ENCODE measurements at places on chromosomes 11 and 22. TPM values are rescaled to one million over a fixed set of nuclear protein-coding genes. Genes with fewer than 3 reads are reported as not detected.

DNA sequence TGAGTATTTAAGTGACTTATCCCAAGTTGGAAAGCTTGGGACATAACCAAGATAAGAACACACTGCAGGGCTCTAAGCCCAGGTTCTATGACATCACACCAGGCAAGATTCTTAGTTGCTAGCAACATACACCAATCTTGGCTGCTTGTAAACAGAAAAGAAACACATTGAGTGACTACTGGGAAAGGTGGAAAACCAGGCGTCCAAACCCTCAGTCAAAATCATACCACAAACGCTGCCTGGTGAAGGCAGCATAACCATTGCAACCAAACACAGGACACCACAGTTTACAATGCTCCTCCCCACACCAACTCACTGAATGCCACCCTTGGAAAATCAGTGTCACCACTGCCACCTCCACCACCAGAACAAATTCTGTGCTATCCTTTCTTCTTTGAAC is 379.9 kb downstream of the TTC28 start:
- H3K4me1 ChIP-seq, result peaks cover 12% of the 10 kb centered on the region
- no peak overlapping the region for H3K4me3 ChIP-seq
- no peak for DNase-seq
- no peak overlapping the region for H3K27ac ChIP-seq
- H3K36me3 ChIP-seq, result no peaks in the 10 kb centered on the region

The OR2D2 gene
- total RNA-seq, result 0.29 TPM

The HBE1 gene
- not detected for total RNA-seq

DNA sequence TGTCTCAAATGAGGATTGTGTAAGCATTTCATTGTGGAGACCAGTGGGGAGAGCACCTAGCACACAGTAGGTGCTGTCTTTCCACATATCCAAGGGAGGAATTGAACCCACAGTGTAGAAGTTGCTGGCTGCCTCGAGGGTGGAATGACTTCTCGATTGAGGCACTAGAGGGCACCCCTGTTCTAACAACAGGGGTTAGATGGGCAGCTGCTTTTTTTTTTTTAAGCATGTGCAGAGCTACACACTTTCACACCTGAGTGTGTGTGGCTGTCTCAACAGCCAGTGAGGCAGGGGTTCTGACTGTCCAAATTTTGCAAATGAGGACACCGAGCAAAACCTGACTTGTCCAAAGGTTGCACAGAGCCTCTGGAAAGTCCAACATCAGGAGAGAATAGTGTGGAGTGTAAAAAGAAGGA is 118.2 kb upstream of the CRYBB3 start:
- peak; percentile 61 for DNase-seq
- H3K4me1 ChIP-seq, result peaks cover 82% of the 10 kb centered on the region
- H3K4me3 ChIP-seq, result no peak overlapping the region

DNA sequence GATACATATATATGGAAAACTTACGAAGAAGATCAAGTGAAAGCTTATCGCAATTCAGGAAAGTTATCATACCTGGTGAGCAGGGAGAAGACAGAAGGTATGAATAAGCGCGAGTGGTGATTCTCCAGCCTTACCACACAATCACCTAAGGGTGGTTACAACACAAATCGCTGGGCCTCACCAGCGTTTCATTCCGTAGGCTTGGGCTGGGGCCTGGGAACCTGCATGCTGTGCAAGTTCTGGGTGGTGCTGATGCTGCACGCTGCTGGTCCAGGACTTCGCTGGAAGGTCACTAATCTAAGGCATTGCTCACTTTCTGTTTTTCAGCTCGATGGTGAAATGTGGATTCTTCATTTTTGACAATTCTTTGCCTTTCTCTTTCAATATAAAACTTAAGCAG is 76.6 kb upstream of the SLC25A18 start:
- no peak overlapping the region for H3K27ac ChIP-seq
- no peak for DNase-seq
- H3K27me3 ChIP-seq, result no peaks in the 10 kb centered on the region
- no peak overlapping the region for H3K4me3 ChIP-seq
- H3K36me3 ChIP-seq, result no peaks in the 10 kb centered on the region

DNA sequence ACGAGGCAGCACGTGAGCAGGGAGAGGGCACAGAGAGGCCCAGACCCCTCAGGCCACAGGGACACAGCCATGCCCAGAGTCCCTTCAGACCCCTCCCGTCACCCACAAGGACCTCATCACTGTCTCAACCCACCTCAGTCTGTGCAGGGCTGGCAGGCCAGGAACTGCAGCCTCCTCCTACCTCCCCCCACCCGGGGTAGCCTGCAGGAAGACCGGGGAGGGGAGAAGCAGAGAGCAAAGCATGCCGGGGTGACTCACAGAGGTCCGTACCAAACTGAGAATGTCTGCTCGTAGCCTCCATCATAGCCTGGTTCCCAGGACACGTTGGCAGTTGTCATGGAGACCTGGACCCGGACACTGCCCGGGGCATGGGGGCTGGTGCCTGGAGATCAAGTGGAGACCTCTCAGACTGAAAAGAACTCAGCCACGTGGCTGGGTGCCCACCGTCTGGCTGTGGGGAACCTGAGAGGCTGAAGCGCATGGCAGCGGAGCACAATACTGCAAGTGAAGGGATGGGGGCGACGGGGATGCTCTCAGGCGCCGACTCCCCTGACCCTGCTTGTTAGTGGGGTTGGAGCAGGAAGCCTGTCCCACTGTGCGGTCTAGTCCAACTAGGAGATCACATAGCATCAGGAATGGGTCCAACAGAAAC is 27.2 kb downstream of the IGSF9B start:
- H3K27ac ChIP-seq, result peak overlapping the region; percentile 88
- peak; percentile 30 for DNase-seq
- peaks cover 35% of the 10 kb centered on the region for H3K4me1 ChIP-seq

- H3K4me3 ChIP-seq, result no peak overlapping the region
- no peaks in the 10 kb centered on the region for H3K4me1 ChIP-seq
- DNase-seq, result no peak
- no peaks in the 10 kb centered on the region for H3K36me3 ChIP-seq
Measured at GRCh38 chr11:13761716-13762115, 93.2 kb downstream of the FAR1 start.

The LRP4 gene
- total RNA-seq, result not detected

GRCh38 chr11:27285761-27286160 is 77.3 kb downstream of the CCDC34 start:
- no peak for DNase-seq
- no peak overlapping the region for H3K27ac ChIP-seq
- H3K36me3 ChIP-seq, result peaks cover under 1% of the 10 kb centered on the region
- H3K27me3 ChIP-seq, result peaks cover 10% of the 10 kb centered on the region
- H3K4me1 ChIP-seq, result no peaks in the 10 kb centered on the region
- H3K4me3 ChIP-seq, result no peak overlapping the region

- H3K27me3 ChIP-seq, result no peaks in the 10 kb centered on the region
- no peak for DNase-seq
- H3K4me3 ChIP-seq, result no peak overlapping the region
- no peaks in the 10 kb centered on the region for H3K36me3 ChIP-seq
Measured at GRCh38 chr11:106105986-106106385, 28.5 kb downstream of the AASDHPPT start.

GRCh38 chr11:27807596-27807995 is 107.3 kb upstream of the BDNF start:
- DNase-seq, result no peak
- no peaks in the 10 kb centered on the region for H3K4me1 ChIP-seq
- H3K4me3 ChIP-seq, result no peak overlapping the region
- no peak overlapping the region for H3K27ac ChIP-seq

DNA sequence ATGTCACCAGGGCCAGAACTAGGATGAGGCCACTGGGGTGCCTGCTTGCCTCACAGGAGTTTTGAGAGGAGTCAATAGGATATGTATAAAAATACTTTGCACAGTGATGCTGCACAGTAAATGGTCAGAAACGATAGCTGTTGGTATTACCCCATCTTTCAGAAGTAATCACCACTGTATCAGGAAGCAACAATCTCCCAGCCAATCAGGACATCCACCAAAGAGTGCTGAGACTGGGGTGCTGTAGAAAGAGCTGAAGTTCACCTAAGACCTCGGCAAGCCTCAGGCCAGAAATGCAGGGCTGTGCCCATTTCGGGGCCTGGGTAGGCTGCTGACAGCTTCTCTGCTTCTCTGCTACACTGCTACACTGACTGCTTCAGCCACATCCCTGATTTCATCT is 17.4 kb downstream of the LMO2 start:
- H3K36me3 ChIP-seq, result no peaks in the 10 kb centered on the region
- H3K27me3 ChIP-seq, result peaks cover 84% of the 10 kb centered on the region
- H3K27ac ChIP-seq, result no peak overlapping the region
- no peak for DNase-seq
- H3K4me1 ChIP-seq, result peaks cover 5% of the 10 kb centered on the region

DNA sequence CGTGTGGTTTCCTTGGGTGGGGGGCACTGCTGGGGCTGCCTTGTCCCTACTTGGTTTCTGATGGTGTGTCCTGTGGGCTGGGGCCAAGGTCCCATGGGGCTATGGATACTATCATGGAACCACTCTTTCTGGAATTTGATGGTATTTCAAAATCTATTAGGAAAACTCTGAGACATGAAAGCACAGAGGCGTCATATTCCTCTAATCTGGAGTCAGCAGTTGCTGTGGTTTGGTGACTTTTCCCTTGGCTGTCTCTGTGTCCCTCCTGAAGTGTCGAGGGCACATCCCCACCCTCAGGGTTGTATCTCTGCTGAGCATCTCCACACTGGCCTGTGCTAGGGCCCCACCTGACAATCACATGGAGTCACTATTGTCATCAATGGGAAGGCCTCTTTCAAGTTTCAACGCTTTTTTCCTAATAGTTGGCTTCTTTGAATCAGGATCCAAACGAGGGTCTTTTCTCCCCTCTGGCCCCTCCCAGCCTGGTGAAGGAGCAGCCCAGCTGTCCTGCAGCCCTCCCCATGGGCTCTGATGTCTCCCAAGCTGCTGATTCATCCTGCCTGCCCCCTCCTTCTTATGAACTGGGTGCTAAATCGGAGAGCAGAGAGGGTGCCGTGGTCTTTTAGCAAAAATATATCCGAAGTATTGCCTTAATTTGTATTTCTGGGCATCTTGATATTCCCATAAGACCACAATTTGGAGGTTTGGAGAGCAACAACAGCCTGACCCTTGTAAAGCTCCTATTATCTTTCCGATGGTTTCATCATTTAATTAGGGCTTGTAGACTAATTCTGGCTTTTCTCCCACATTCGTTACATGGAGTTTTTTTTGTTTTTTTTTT is 38.5 kb downstream of the MED15 start:
- no peaks in the 10 kb centered on the region for H3K27me3 ChIP-seq
- DNase-seq, result no peak
- H3K4me3 ChIP-seq, result no peak overlapping the region
- H3K36me3 ChIP-seq, result peaks cover 7% of the 10 kb centered on the region
- peaks cover 68% of the 10 kb centered on the region for H3K4me1 ChIP-seq

GRCh38 chr22:20646906-20647305 is 127.0 kb upstream of the SERPIND1 start:
- H3K27ac ChIP-seq, result no peak overlapping the region
- H3K27me3 ChIP-seq, result peaks cover 4% of the 10 kb centered on the region
- no peak overlapping the region for H3K4me3 ChIP-seq
- no peaks in the 10 kb centered on the region for H3K4me1 ChIP-seq

- H3K27me3 ChIP-seq, result no peaks in the 10 kb centered on the region
- no peak overlapping the region for H3K4me3 ChIP-seq
- H3K27ac ChIP-seq, result no peak overlapping the region
Measured at GRCh38 chr11:87917111-87917510, 258.1 kb downstream of the RAB38 start.

DNA sequence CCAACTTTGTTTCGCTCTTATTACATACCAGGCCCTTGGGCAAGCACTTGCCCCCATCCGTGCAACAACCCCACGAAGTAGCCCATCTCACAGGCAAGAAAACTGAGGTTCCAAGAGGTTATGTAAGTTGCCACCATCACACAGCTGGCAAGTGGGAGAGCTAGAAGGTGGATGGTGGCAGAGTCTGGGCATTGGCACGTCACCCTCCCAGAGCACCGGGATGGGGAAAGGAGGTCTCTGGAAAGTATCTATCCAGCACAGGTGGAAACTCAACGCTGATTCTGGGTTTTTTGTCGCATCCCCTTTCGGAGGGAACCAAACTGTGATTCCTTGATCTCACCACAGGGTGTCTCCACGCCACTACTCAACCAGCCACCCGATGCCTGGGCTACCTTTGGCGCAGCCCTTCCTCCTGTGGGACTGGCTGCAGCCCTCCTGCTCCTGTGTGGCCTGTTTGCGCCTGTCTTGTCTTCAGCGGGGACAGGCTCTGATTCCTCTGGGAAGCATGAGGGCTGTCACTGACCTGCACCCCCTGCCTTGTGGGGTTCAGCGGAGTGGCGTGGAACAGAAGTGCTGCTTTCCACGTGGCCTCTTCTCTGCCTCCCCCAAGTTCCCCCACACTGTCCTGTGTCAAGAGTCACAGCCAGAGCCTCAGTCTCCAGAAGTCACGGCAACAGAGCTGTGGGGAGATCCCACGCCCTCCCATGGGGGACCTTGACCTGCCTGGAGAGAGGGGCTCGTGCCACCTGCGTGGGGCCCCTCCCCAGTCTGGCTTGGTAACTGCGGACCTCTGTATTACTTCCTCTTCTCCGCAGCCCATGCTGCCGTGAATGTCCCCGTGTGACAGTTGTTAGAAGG is 34.4 kb upstream of the TRIM29 start:
- H3K4me1 ChIP-seq, result peaks cover 4% of the 10 kb centered on the region
- no peak overlapping the region for H3K27ac ChIP-seq
- DNase-seq, result peak; percentile 63
- no peaks in the 10 kb centered on the region for H3K36me3 ChIP-seq
- H3K27me3 ChIP-seq, result peaks cover 78% of the 10 kb centered on the region

DNA sequence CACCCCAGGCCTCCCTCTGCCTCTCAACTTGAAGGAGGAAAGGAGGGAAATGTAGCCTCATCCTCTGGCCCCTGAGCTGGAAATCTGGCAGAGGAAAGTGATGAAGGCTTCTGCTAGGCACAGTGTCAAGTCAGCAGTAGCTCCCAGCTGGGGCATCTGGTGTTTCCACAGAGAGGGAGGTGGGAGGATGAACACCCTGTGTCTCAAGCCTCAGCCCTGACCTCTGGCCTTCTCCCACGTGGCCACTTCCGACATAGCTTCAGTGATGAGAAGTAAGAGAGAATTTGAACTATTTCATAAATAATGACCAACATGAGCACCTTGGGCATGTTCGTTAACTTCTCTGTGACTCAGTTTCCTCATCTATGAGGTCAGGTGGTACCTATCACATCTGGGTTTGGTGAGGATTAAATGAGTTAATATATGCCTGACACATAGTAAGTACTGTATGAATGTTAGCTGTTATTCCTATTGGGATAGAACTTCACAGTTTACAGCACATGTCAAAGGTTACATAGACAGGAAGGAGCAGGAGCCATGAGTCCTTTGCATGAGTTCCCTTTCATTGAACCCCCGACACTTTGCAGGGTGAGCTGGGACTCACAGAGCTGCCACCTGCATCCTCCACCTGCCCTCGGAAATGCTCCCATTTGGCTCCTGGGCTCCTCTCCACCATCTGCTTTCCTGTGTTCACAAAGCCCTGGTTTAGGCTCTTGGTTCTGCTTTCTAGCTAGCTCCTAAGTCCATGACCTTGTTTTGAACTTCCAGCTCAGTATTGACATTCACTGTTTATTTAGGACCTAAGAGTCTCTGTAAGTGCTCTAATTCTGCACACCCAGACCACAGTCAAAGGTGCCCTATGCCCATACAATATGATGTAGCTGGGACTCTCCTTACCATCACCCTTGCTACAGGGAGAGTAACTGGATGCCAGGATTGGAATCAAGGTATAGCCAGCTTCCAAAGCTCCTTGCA is 61.7 kb downstream of the CSNK2A3 start:
- no peaks in the 10 kb centered on the region for H3K4me1 ChIP-seq
- DNase-seq, result no peak
